ENCODE measurements at places on chromosomes 6 and 20. TPM values are rescaled to one million over a fixed set of nuclear protein-coding genes. Genes with fewer than 3 reads are reported as not detected.
A peak's percentile ranks its signal among the peaks of the same experiment; 100 is the strongest.

The BPIFB1 gene
- not detected for total RNA-seq

DNA sequence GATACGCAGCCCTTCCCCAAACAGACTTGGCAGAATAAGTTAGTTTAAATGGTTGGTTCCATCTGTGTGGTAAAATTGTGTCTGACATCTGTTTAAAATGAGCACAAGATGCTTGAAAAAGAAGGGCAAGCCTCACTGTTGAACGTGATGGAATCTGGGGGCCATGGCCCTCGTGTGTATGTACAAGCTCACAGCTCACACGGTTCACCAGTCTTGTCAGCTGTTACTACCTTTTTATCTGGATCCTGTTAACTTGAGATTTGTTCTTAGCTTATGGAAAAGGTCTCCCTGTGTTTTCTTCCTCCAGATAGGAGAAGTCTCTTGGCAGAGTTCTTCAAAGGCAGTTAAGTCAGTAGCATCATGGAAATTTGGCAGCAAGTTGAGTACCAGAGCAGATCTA is 270.6 kb downstream of the KHDC1L start:
- DNase-seq: no peak
- H3K4me1 ChIP-seq: no peaks in the 10 kb centered on the region
- no peaks in the 10 kb centered on the region for H3K36me3 ChIP-seq
- no peak overlapping the region for H3K27ac ChIP-seq
- no peak overlapping the region for H3K4me3 ChIP-seq

The C2 gene
- total RNA-seq: 0.55 TPM

DNA sequence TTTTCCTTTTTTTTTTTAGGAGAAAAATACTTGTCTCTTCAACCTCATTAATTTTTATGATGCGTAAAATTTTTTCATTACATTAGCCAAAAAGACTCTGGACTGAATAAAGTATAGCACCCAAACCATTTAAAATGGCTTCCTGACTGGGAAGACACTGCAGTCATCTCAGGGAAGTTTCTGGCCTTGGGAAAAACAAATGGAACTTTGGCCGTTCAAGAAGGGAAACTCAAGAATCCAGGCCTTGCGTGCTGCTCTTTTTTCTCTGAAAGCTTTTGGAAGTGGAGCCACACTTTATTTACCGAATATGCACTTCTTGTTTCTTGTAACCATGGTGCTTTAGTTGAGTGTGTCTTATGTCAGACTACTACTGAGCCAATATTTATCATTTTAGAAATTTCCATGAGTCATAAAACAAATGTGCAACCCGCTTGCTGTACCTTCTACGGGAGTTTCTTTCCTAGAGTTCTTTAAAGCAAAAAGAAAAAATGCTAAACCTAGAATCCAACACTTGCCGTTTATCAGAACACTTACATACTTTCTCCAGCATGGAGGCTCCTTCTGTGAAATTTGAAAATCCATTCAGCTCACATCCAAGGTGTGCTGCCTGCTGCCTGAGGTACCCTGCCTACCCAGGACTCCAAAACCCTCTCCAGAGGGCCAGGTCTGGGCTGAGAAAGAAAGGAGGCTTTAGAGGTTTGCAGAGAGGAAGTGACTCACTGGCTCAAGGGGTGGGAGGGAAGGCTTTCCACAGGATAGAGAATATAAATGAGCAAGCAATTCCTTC is 11.5 kb upstream of the DSTN start:
- H3K4me1 ChIP-seq: peaks cover 2% of the 10 kb centered on the region
- H3K27ac ChIP-seq: no peak overlapping the region
- no peaks in the 10 kb centered on the region for H3K36me3 ChIP-seq
- no peak overlapping the region for H3K4me3 ChIP-seq
- DNase-seq: no peak
- H3K27me3 ChIP-seq: no peaks in the 10 kb centered on the region

DNA sequence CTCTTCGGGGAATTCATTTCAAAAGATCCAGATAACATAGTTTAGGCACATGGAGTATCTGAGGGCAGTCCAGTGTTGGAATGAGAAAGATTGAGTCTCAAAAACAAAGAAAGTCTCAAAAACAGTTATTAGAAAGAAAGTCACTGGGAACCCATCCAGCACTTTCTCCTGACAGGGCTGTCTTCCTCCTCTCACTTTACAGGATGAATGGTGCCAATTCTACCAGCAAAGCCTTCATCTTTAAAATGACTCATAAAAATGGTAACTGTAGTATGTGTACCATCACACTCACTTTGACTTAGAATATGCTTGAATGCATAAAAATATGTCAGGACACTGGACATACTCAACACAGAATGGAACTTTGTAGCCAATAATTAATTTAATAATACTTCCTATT is 71.3 kb downstream of the SLC22A3 start:
- no peak overlapping the region for H3K4me3 ChIP-seq
- no peaks in the 10 kb centered on the region for H3K36me3 ChIP-seq
- DNase-seq: no peak

GRCh38 chr6:74181471-74181870 is 485.5 kb downstream of the CD109 start:
- H3K27me3 ChIP-seq: no peaks in the 10 kb centered on the region
- no peaks in the 10 kb centered on the region for H3K4me1 ChIP-seq
- no peak overlapping the region for H3K4me3 ChIP-seq
- DNase-seq: no peak

The RSPH9 gene
- total RNA-seq: not detected

The ZSCAN31 gene
- 0.72 TPM for total RNA-seq

DNA sequence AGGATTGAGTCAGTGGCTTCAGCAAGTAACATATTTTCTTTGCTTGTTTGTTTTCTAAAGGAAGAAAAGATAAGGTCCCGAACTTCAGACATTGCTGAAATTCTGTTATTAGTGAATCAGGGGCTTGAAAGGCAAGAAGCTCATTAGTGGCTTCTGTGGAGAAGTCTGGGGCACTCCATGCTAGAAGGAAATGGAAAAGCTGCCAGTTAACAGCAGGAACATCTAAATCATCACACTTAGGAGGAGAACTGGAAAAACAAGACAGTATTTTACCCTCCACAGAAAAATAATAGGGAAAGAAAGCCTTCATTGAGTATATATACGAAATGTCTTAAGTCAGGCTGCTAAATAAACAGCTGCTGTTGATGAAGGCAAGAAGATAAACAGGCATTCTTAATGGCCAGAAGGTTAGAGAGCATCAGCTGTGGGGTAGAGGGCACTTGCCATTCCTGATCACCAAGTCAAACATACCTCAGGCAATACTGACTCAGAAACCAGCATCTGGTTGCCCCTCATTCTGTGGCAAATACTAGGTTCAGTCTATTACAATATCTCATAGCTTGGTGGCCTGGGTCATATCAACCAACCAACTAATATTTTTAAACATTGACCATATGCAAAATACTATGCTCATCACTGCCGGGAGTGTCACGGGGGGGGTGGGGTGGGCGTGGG is 143.2 kb upstream of the TENT5A start:
- no peak for DNase-seq
- no peaks in the 10 kb centered on the region for H3K36me3 ChIP-seq
- H3K4me3 ChIP-seq: no peak overlapping the region
- H3K4me1 ChIP-seq: no peaks in the 10 kb centered on the region

GRCh38 chr20:31694842-31695593 is 27.6 kb downstream of the BCL2L1 start:
- H3K27me3 ChIP-seq: no peaks in the 10 kb centered on the region
- no peak for DNase-seq
- peak overlapping the region; percentile 17 for H3K27ac ChIP-seq
- peaks cover 9% of the 10 kb centered on the region for H3K36me3 ChIP-seq

DNA sequence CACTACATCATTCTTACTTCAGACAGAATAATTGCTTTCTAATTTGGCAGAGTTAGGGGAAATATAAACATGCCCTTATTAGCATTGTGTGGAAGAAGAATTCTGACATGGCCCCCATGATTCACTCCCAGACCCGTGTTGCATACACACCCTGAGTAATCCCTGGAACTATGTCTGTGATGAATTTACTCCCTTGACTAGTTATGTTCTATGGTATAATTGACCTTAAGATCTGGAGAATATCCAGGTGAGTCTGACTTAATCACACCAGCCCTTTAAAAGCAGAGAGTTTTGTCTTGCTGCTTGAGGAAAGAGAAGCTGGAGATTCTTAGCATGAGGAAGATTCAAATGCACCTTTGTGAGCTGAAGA is 262.9 kb downstream of the SOX4 start:
- no peaks in the 10 kb centered on the region for H3K36me3 ChIP-seq
- peak overlapping the region; percentile 1 for H3K27ac ChIP-seq
- no peak for DNase-seq
- H3K27me3 ChIP-seq: no peaks in the 10 kb centered on the region
- no peaks in the 10 kb centered on the region for H3K4me1 ChIP-seq

The PTCHD4 gene
- total RNA-seq: not detected

The PDE10A gene
- not detected for total RNA-seq

DNA sequence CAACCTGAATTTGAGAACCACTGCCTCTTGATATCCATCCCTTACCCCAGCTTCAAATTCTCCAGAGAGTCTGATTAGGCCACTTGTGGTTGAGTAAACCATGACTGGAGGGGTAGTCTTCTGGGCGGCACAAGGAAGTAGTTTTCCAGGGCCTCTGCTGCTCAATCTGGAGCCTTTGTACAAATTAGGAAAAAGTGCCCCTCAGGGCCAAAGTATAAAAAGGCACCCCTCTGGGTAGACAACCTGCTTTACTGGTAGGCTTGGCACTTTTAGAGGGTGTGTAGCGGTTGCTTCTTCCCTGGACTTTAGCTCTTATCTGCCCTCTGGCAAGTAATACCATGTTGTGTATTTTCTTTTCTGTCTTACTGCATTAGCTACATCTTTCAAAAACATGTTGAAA is 32.9 kb upstream of the RPL7L1 start:
- DNase-seq: no peak
- H3K4me3 ChIP-seq: no peak overlapping the region
- H3K27me3 ChIP-seq: no peaks in the 10 kb centered on the region
- H3K36me3 ChIP-seq: peaks cover 14% of the 10 kb centered on the region
- no peak overlapping the region for H3K27ac ChIP-seq

DNA sequence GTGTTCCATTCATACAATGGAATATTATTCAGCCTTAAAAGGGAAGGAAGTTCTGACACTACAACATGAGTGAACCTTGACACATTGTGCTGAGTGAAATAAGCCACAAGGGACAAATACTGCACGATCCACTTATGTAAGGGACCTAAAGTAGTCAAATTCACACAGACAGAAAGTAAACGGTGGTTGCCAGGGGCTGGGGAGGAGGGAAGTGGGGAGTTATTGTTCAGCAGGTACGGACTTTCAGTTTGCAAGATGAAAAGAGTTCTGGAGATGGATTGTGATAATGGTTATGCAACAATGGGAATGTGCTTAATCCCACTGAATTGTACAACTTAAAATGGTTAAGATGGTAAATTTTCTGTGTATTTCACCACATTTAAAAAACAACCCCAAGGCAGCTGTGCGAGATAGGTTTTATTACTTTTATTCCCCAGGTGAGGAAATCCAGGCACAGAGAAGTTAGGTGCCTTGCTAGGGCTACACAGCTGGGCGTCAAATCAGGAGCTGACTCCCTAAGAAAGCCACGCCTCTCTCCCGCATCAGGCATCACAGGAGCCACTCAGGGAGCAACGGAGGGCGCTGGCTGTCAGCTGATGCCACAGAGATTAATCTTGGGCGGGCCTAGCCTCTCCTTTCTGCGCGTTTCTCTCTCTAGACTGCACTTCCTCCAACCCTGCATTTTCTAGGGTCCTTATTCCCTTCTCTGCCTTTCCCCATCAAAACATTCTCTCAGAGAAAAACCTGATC is 9.3 kb upstream of the TRAF3IP2 start:
- DNase-seq: no peak
- H3K4me3 ChIP-seq: no peak overlapping the region
- H3K27me3 ChIP-seq: no peaks in the 10 kb centered on the region
- no peaks in the 10 kb centered on the region for H3K36me3 ChIP-seq

DNA sequence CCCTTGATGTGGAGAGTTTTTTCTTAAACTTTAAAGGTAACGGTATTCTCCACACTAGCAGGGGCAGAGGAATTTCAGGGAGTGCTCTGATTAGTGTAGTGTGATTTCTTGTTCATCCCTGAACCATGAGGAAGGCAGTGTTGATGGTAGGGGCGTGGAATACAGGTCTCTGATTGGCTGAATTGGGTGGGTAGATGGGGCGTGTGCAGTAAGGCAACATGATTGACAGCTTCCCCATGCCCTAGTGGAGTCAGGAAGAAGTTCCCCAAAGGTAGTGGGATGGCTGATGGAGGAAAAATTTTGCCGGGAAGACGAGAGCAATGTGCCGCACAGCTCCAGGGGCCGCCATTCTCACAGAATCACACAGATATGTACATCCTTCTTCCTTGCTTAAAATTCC is 97.4 kb upstream of the SALL4 start:
- H3K4me1 ChIP-seq: no peaks in the 10 kb centered on the region
- H3K27ac ChIP-seq: no peak overlapping the region
- H3K27me3 ChIP-seq: no peaks in the 10 kb centered on the region
- H3K4me3 ChIP-seq: no peak overlapping the region
- no peak for DNase-seq

DNA sequence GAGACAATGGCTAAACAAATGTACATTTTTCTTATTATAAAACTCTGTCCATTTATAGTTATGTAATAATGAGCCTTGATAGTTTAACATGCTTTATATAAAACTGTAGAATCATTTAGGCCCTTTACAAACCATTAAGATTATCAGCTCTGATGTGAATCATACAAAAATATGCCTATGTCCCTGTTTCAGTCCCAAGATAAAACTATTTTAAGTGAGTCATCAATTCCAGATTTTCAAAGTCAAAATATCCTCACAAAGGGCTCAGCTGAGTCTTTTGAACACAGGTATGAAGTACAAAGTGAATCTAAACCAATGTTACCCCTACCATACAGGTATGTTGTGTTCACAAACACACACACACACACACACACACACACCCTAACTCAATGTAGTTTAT is 88.0 kb downstream of the PTPRK start:
- H3K36me3 ChIP-seq: no peaks in the 10 kb centered on the region
- no peak overlapping the region for H3K4me3 ChIP-seq
- DNase-seq: no peak
- no peaks in the 10 kb centered on the region for H3K4me1 ChIP-seq

- no peaks in the 10 kb centered on the region for H3K27me3 ChIP-seq
- H3K27ac ChIP-seq: no peak overlapping the region
- no peak overlapping the region for H3K4me3 ChIP-seq
- no peaks in the 10 kb centered on the region for H3K36me3 ChIP-seq
- H3K4me1 ChIP-seq: no peaks in the 10 kb centered on the region
- no peak for DNase-seq
Observed at GRCh38 chr6:125231574-125232343, 70.0 kb downstream of the HDDC2 start.

The JPH2 gene
- not detected for total RNA-seq

- no peaks in the 10 kb centered on the region for H3K27me3 ChIP-seq
- peaks cover 10% of the 10 kb centered on the region for H3K36me3 ChIP-seq
- H3K27ac ChIP-seq: no peak overlapping the region
- H3K4me1 ChIP-seq: peaks cover 31% of the 10 kb centered on the region
- DNase-seq: no peak
Observed at GRCh38 chr6:26400626-26401025, 1.4 kb upstream of the BTN3A1 start.

DNA sequence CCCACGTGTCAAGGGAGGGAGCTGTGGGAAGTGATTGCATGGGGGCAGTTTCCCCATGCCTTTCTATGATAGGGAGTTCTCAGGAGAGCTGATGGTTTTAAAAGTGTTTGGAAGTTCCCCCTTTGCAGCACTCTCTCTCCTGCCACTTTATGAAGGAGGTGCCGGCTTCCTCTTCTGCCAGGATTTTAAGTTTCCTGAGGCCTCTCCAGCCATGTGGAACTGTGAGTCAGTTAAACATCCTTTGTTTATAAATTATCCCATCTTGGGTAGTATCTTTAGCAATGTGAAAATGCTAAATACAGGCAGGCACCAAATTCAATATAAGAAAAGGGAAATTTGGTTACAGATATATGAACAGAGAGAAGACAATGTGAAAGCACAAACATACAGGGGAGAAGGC is 96.4 kb upstream of the EPHA7 start:
- H3K27me3 ChIP-seq: no peaks in the 10 kb centered on the region
- no peaks in the 10 kb centered on the region for H3K36me3 ChIP-seq
- no peak overlapping the region for H3K4me3 ChIP-seq
- H3K27ac ChIP-seq: no peak overlapping the region
- DNase-seq: no peak
- H3K4me1 ChIP-seq: no peaks in the 10 kb centered on the region

The CRISP3 gene
- total RNA-seq: not detected
